Right atrium auricular region (tissue), 2 donors: ENCODE measurements at places on chromosomes 3 and 15. TPM values are rescaled to one million over a fixed set of nuclear protein-coding genes. Genes with fewer than 3 reads are reported as not detected.

CCDC13 gene
- 0.35 TPM for total RNA-seq

NR2F2 gene
- 25.0 TPM for total RNA-seq

PLSCR2 gene
- total RNA-seq, result not detected

UROC1 gene
- total RNA-seq, result not detected

CYP8B1 gene
- not detected for total RNA-seq

HES1 gene
- 32.1 TPM for total RNA-seq

DNA sequence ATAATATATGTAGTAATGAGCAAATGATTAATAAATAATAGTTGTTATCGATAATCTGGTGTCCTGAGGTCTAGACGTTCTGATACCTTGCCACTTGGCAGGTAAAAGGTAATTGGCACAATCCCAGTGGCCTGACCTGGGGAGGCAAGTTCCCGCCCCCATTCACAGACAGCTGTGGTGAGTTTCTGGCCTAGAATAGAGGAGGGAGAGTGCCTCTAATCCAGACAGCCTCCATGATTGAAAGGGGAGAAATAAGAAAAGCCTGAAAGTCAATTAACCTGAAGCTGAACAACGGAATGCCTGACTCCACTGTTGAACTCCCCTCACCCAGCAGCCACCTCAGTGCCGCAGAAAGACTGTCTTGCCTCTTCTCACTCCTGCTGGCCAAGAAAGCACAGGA is 38.1 kb upstream of the SV2B start:
- H3K27ac ChIP-seq, result no peak overlapping the region
- DNase-seq, result no peak
- no peaks in the 10 kb centered on the region for H3K4me1 ChIP-seq
- H3K4me3 ChIP-seq, result no peak overlapping the region

DNA sequence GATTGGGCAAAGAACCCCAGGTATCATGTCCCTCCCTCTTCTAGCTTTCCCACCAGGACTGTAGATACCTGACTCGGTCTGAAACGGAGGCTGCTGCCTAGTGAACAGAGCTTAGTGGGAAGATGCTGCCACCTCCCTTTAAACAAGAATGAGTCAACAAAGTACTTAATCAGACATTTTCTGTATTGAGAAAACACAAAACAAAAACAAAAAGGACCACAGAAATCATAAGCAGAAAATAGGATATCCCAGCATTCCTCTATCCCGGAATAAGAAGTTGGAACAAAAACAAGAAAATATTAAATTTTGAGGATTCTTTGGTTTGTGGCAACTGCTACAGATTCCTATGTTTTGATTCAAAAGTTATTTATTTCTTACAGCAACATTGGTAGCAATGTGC is 51.7 kb upstream of the COL8A1 start:
- no peak overlapping the region for H3K4me3 ChIP-seq
- H3K27me3 ChIP-seq, result no peaks in the 10 kb centered on the region
- no peaks in the 10 kb centered on the region for H3K36me3 ChIP-seq
- no peaks in the 10 kb centered on the region for H3K4me1 ChIP-seq
- no peak overlapping the region for H3K27ac ChIP-seq
- DNase-seq, result no peak

DNA sequence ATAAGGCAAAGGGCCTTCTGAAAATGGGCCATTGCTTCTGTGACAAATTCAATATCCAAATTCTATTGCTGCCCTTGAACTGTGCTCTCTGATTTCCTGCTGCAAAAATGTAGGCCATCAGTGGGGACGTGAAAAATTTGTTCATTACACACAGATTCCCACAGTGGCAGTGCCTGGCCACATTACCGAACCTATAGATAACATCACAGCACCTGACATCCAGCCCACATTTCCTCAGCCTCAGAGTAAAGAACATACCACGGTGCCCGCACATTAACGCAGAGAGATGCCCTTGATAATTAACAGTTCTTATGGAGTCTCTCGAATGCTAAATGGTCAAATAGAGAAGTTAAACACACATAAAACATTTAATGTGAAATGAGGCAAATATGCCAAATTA is 931.6 kb upstream of the CFAP20DC start:
- no peaks in the 10 kb centered on the region for H3K4me1 ChIP-seq
- H3K4me3 ChIP-seq, result no peak overlapping the region
- no peaks in the 10 kb centered on the region for H3K27me3 ChIP-seq
- no peak overlapping the region for H3K27ac ChIP-seq
- no peaks in the 10 kb centered on the region for H3K36me3 ChIP-seq
- DNase-seq, result no peak
